ENCODE measurements at places on chromosomes 11 and 22.

GRCh38 chr11:111186308-111186915 is 59.1 kb upstream of the POU2AF2 start:
- no peak for DNase-seq

DNA sequence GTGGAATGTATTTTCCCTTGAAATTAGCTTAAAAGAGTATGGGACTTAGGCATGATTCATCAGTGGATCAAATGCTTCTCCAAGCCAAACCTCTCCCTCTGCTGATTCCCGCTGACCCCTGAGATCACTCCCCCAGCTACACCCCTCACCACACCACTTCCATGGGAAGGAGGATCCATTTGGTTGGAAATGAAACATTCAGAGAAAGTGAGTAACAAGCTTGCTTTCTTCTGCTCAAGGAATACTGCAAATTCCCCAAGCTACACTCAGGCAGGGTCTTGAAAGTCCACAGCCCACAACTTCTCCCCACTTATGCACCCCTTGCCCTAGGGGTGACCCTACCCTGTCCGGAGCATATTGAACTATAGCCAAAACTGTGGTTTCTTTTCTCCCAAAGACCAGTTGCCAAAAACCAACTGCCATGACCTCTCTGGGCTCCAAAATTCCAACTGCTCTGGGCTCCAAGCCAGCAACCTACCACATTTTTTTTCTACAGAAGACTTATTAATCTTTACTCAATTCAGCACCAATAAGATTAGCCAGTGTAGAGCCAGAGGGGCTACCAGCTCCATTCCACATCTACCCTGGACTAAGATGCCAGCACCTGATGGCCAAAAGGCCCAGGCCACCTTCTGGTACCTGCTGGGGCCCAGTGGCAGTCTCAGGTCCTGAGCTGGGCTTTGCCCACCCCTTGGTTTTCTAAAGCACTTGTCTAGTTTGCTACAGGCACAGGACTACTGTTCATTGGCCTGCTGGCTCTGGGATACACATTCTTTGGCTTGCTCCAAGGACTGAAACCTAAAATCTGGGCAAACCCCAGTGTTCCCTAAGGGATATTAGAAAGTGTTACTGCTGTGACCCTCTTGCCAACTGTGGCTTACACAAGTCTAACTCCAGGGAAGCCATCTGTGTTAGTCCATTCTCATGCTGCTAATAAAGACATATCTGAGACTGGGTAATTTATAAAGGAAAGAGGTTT is 101.1 kb downstream of the MICAL3 start:
- DNase-seq: peak; percentile 68

- DNase-seq: no peak
Observed at GRCh38 chr11:78714539-78714938, 139.9 kb upstream of the NARS2 start.

- DNase-seq: no peak
Observed at GRCh38 chr11:68977781-68978625, 2.8 kb downstream of the MRGPRD start.

GRCh38 chr22:30921108-30921507 is 47.5 kb downstream of the MORC2 start:
- DNase-seq: no peak

GRCh38 chr22:48588878-48589450 is 1238.7 kb downstream of the BRD1 start:
- DNase-seq: no peak

DNA sequence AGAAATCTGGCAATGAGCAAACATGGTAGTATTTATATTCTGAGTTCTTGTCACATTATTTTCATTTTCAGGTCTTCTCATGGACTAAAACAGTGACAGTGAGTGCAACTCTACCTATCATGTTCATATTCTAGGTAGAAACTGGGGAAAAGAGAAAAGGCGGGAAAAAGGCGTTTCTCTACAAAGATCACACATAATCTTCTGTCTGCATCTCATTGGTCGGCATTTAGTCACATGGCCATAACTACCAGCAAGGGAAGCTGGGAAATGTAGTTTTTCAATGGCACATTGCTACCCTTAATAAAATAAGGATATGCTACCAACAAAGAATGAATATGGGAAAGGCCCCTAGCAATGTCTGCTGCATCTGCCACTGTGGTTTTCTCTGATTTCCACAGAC is 57.6 kb upstream of the B3GAT1 start:
- no peak for DNase-seq

- DNase-seq: no peak
Observed at GRCh38 chr22:50299785-50300619, 7.4 kb downstream of the PLXNB2 start.

GRCh38 chr11:59283825-59284772 is 71.4 kb upstream of the MPEG1 start:
- peak; percentile 35 for DNase-seq

DNA sequence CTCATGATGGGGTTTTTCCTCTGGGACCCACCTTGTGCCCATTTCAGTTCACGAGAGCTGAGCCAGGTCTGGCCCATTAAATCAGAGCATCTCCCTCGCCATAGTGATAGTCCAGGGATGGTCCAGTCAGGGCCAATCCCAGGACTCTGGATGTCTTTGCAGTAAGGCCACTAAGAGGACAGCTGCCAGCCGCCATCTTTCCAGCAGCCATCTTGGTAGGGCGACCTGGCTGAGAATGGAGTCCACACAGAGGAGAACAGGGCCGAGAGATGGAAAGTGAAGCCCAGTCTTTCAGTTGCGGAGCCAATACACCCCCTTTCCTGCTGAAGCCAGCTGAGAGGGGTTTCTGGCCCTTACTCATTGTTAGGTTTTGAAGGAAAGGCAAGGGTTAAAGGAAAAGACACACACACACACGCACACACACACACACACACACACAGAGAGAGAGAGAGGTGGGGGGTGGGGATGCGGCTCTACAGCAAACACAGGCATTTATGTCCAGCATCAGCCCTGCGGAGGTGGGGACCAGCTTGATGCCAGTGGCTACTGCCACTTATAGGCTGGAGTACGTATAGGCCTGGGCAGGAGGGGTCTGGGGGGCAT is 12.4 kb upstream of the KIAA0930 start:
- DNase-seq: no peak

DNA sequence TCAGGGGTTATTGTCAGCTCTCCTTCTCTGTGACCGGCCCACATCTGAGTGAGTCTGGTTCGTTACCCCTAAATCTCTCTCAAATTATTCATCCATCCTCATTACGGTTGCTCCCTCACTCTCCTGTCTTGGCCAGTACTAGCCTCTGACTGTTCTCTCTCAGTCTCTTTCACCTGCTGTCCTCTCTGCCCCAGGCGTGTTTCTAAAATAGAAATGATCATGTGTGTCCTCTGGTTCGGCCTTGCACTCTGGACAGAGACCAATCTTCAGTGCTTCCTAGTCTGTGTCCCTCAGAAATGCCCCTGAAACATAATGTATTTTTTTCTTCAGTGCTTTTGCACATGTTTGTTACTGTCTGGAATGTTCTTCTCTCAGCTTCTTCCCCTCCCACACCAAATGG is 4.9 kb downstream of the PSMD13 start:
- DNase-seq: no peak

DNA sequence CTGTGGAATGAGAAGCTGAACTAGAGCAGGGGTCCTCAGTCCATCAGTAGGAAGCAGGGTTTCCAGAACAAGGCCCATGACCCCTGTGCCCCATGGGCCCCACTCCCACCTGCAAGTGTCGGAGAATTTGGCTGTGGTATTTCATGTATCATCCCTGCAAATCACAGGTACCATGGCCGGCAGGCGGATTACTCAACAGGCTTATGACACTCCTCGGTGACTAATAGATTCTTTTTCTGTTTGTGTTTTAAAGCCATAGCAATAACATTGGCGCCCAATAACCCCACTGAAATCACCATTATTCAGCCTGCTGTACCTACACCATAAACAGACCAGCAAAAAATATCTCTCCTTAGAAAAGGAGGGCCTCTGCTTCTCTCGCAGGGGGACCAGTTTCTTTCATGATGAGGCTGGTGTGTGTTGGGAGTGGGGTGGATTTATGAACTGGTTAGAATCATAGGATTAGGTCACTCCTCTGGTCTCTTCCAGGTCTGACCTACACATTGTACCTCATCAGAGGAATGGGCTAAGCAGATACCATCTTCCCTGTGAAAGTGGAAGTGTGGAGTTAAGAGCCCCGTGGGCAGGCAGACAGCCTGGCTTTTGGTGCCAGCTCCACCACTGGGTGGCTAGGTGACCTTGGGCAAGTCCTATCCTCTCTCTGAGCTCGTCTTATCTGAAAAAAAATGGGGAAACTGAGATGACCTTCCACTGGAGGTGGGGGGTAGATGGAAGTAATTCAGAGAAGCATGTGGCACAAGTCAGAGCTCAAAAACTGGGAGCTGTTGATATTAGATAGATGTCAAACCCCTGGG is 60.2 kb upstream of the WNT11 start:
- DNase-seq: peak; percentile 79

DNA sequence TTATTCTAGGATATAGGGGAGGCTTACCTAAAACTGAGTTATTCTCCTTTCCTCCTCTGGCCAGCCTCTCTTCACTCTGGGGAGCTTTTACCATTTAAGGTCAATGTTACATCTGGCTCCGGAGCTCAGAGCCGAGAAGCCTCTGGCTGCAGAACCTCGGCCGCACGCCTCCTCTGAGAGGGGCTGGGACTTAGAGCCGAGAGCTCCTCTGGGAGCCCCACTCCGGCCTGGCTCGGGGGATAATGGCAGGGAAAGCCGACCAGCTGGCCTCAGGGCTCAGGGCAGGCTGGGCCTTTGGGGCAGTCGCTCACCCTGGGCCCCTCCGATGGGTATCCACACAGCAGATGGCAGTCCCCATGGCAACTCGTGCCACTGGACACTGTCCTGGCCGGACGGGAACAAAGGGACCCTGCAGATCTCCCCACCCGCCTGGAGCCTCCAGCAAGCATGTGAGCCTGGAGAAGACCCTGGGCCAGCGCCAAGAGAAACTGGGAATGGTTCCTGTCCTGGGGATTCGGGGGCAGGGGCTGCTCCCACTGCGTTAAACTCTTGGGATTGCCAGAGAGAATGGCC is at the start of gene IRAG1:
Gene IRAG1 (minus strand): TSS at position 247 of the 573 bp plus-strand sequence. CDS start 153 bp downstream, at position 94.
- peak; percentile 69 for DNase-seq

DNA sequence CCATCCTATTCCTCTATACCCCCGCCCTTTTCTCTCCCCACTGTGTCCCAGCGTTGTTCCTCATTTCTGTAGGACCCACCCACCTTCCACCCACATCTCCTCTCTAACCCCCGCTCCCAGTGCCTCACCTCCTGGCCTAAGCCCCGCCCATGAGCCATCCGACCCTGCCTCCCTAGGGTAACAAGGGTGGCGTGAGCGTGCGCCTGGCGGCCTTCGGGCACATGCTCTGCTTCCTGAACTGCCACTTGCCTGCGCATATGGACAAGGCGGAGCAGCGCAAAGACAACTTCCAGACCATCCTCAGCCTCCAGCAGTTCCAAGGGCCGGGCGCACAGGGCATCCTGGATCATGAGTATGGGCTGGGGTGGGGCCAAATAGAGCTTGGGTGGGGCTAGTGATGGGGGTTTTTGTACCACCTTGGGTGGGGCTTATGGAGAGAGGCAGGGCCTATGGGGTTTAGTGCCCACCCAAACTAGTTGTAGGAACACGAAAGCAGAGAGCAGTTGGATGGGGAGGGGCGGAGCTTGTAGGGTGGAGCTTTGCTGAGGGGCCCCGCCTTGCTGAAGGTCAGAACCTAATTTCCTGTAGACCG is 4.5 kb downstream of the INPP5J start:
- no peak for DNase-seq

DNA sequence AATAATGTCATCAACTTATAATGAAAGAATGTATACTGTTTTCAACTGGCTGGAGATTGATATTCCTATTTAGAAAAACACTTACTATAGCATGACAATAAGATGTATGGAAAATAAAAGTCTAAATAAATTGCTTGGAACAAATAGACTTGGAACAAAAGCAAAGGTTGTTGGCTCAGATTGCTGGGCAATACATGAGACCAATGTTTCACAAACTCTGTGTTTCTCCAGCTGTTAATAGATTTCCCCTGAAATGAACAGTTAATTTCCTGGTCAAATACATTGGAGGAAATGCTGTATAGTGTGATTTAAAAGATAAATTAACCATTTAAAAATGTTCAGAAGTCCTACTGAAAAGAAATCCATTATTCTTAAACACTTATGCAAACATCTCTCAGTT is 40.1 kb upstream of the CTSC start:
- no peak for DNase-seq

DNA sequence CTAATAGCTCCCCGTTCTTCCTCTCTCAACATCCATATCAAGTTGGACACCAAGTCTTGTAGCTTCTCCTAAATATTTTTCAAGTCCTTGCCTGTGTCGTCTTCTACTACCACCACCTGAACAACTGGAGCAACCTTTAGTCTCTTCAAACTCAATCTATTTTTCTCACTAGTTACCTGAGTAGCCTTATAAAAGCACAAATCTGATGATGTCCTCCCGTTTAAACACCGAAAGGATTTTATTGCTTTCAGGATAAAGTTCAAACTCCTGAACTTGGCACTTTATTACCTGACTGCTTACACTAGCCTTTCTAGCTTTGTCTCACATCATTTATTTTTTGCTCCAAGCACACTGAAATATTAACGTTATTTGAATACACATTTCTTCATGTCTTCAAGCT is 1.3 kb upstream of the PAK1 start:
- DNase-seq: no peak

- no peak for DNase-seq
Observed at GRCh38 chr11:79047321-79047720, 393.5 kb downstream of the TENM4 start.

DNA sequence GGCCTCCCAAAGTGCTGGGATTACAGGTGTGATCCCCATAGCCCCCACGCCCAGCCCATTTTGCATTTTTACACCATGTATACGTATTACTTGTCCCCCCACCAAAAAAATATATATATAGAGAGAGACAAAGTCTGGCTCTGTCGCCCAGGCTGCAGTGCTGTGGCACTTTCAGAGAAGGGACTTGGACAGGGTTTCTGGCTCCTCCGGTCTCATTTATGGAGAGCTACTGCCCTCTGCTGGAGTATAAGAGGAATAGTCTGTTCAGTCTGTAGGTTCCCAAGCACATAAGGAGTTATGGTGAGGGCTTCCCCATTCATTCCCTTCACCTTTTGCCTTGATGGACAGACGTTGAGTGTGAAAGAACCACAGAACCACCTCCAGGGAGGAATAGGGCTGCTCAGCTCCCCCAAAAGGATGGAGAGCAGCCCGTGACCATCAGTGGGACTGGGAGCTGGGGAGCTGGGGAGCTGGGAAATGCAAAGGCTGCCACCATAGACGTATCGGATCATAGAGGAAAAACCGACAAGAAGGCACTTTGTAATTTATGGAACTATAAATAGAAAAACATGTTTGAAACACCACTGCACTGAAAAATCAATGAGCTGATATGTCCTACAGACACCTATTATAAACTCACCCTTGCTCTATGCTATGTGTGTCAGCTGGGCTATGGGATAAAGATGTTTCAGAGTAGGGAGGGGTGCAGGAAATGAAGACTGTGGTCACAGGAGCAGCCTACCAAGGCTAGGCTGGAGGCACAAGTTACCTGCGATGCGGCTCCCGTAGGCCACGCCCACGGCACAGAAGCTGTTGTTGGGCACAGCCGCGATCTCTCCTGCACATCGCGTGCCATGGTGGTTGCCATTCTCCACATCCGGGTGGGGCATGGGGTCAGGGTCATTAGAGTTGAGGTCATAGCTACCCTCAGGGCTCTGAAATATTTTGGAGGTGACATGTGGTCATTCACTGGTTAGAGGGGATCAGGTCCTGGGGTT is 5.2 kb downstream of the PCSK7 start:
- DNase-seq: peak; percentile 79

- no peak for DNase-seq
Observed at GRCh38 chr22:24737582-24737981, 36.9 kb downstream of the PIWIL3 start.

- DNase-seq: no peak
Observed at GRCh38 chr22:23122992-23123803, 18.6 kb downstream of the RSPH14 start.
